ENCODE measurements at places on chromosomes 2 and 18.

DNA sequence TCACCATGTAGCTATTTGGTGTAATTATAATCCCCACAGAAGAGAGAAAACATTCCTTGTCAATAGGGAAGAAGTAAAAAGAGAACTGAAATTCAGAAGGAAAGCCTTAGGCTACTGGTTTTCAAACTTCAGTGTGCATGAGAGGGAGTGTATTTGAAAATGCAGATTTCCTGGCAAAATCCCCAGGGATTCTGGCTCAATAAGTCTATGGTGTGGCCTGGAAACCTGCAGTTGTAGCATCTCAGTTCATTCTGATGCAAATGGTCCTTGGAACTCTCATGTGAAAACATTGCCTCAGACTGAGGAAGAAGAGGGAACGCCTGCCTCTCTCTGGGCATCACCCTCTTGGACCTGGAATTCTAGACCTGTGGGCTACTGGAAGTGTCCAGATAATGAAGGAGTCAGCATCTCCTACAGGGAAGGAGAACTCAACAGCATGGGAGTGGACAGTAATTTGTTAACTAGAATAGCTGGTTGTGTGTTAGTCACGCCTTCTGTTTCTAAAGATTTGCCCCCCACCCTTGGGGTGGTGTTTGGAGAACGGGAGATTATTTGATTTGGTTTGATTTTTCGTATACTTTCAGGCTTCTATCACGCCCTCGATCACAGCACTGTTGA lies 21.3 kb downstream of the COL4A3 start:
- no peak for DNase-seq

DNA sequence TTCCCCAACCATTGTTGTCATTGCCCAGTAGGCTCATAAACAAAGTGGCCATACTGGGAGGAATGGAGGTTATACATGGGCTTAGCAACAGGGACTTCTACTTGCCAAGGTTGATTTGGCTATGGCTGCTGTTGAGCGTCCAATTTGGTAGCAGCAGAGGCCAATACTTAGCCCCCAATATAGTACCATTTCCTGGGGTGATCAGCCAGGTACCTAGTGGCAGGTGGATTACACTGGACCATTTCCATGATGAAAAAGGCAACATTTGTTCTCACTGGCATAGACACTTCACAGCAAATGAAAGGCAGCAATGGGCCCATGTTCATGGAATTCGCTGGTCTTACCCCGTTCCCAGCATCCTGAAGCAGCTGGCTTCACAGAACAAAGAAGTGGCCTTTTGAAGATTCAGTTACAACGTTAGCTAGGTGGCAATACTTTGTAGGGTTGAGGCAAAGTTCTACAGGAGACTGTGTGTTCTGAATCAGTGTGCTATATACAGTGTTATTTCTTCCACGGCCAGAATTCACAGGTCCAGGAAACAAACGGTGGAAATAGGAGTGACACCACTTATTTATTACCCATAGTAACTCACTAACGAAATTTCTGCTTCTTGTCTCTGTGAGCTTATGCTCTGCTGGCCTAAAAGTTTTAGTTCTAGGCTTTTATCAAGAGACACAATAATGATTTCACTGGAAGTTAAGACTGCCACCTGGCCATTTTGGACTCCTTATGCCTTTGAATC lies 37.5 kb downstream of the FBXO11 start:
- no peak for DNase-seq

DNA sequence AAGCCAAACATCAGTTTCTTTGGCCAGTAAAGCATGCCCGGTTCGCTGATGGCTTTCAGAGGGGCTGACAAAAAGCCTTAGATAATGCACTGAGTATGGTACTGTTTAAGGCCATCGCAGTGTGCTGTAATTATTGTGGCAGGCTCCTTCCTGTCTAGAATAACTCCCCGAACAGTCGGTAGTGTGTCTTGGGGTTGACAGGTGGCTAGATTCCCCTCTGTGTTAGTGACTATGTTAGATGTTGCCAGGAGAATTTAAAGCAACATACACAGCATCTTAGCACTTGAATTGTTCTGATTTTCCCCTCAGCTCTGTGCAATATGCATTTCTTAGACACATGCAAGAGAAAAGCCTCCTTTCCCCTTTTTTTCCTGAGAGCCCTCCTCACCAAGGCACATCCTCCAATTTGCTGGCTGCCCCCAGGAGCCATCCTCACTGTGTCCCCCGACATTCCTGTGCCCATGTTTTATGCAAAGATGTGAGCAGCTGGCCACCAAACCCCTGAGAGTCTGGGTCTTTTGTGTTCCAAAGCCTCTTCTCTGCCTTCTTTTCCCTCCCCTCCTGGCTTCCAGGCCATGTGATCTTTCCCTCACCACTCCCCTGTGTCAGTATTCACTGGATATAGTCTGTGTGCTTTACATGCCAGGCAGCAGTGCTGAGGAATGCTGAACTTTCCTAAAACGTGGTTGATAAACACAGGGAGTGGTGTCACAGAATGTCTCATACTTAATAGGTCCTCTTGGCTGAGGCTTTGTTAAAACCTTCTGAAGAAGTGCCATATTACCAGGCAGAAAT lies 331.5 kb downstream of the HRH4 start:
- DNase-seq, result no peak

GRCh38 chr18:77147418-77147852 lies 14.9 kb upstream of the MBP start:
- peak; percentile 81 for DNase-seq

DNA sequence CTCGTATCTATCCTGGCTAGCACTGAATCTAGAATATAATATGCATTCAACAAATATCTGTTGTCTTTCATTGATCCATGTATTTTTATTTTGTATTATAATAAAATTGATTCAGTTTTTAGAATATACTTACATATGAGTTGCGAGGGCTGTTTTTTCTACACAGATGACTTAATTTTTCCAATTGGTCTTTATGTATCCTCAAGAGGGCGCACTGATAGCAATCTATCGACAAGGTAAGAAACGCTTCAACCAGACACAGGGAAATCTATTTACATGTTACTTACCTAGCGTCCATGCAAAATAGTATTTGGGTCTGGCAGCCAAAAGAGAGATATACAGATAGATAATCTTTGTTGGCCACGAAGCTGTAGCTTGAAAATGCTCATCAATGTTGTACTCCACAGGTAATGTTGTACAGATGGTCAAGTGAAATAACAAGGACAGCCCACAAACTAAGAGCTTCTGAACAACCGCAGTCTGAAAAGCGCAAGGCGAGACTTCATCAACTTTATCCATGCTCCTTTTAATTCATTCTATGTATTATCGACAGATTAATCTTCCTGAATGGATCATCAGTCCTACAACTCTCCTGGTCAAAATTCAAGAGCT lies 35.5 kb upstream of the KIDINS220 start:
- peak; percentile 73 for DNase-seq
